ENCODE measurements at places on chromosomes 11 and 22. TPM values are rescaled to one million over a fixed set of nuclear protein-coding genes. Genes with fewer than 3 reads are reported as not detected.

SLC37A2 gene
- total RNA-seq = 0.16 TPM

CASP5 gene
- not detected for total RNA-seq

STK33 gene
- total RNA-seq = 1.0 TPM

CRYAB gene
- total RNA-seq = not detected

C22orf39 gene
- 31.0 TPM for total RNA-seq
